ENCODE measurements at places on chromosomes 1 and 21.

GRCh38 chr1:117166076-117166475 is 44.5 kb upstream of the TRIM45 start:
- DNase-seq, result no peak

GRCh38 chr1:229185963-229186362 is 84.9 kb upstream of the RAB4A start:
- DNase-seq, result no peak

DNA sequence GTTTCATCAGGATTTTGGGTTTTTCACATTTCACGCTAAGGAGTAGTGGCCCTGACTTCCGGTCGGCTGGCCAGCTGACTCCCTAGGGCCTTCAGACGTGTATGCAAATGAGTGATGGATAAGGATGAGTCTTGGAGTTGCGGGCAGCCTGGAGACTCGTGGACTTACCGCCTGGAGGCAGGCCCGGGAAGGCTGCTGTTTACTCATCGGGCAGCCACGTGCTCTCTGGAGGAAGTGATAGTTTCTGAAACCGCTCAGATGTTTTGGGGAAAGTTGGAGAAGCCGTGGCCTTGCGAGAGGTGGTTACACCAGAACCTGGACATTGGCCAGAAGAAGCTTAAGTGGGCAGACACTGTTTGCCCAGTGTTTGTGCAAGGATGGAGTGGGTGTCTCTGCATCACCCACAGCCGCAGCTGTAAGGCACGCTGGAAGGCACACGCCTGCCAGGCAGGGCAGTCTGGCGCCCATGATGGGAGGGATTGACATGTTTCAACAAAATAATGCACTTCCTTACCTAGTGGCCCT is 23.1 kb upstream of the TNFRSF1B start:
- no peak for DNase-seq

- DNase-seq, result no peak
These were observed 167.9 kb downstream of the TNFSF18 start for GRCh38 chr1:172882791-172883386.

All from stimulated activated CD4-positive, alpha-beta T cell treated with anti-CD3 and anti-CD28 coated beads, Interleukin-1b, Interleukin-23, amount 100 ng/mL, for 4 hours (primary cell).